ENCODE measurements at places on chromosomes 13 and 19.
A peak's percentile ranks its signal among the peaks of the same experiment; 100 is the strongest.

DNA sequence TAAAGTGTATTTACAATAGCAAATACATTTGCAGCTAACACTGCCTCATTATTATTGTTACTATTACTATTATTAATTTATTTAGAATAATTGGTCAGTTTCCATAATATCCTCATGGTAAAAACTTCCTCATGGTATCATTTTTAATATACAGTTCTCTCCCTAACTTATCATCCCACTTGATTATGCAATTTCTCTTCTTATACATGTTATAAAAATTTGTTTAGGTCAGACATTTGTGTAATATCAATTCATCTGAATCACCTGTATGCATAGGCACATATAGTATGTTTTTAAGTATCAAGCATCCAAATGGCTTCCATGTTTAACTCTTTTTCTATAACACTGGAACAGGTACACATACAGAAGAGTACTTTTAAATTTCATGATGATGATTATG lies 210.8 kb upstream of the STARD13 start:
- DNase-seq: no peak

- DNase-seq: peak; percentile 66
These were observed 783.3 kb upstream of the ATXN8OS start for GRCh38 chr13:69324090-69324886.

DNA sequence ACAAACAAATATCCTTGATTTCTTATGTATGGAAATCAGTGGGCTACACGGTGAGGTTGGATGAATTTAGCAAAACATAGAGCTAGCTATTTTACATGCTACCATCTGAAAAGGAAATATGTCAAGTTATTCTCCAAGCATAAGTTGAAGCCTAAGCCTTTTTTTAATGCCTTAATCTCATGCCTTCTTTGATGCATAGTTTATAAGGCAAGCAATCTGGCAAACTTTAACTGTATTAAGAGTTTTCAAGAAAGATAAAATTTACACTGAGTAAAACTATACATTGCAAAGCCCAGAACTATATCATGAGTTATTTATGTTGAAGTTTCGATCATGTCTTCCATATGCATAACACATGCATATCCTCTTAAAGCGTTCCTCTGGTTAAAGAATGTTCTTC lies 85.0 kb upstream of the ATXN8OS start:
- DNase-seq: no peak

GRCh38 chr13:111099290-111099689 lies 15.8 kb upstream of the ARHGEF7 start:
- DNase-seq: no peak

DNA sequence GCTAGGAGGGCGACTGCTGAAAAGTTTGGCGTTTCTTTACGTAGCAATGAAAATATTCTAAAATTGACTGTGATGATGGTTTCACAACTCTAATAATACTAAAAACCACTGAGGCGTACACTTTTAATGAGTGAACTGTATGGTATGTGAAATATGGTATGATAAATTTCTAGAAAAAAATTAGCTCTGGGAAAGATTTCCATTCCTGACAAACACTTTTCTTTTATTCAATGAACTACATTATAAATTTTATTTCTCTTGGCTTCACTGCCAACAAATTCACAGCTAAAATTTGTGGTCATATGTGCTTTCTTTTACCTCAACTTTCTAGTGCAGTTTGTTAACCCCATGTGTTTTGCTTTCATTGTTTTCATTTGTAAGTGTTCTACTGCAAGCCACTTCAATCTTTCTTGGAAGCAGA lies 11.1 kb downstream of the ZC3H13 start:
- no peak for DNase-seq

DNA sequence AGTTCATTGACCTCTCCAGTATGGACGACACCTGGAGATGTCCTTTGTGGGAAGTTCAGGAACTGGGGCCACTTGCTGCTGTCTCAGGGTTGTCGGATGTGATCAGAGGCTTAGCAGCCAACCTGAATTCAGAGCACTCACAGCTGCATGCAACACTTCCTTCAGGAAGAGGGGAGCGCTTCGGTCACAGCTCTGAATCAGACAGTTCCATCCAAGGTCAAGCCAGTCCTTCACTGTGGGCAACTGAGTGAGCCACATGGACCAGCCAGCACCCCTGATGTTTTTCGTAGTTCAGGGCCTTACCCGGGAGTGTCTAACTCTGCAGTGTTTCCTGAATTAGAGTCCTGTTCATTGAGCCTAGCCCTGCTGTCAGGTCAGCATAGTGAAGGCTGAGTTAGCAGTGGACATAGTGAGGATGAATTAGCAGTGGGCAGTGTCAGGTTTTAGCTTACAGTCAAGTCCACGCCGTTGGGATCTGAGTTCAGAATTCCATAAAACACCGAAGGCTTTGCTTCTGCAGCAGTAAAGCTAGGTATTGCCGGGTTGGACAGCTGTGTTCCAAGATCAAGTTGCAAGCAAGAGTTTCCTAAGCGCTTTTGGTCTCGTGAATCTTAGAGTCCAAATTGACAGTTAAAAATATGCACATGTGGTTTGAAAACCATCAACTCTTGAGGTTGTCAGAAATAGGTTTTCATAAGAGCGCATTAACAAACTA lies 5.1 kb downstream of the ZNF555 start:
- DNase-seq: no peak

GRCh38 chr13:96646101-96646500 lies 348.2 kb downstream of the OXGR1 start:
- DNase-seq: no peak

GRCh38 chr13:60091573-60091972 lies 72.2 kb downstream of the DIAPH3 start:
- no peak for DNase-seq

GRCh38 chr19:42532891-42533290 lies 4.6 kb upstream of the CEACAM1 start:
- DNase-seq: no peak

Data from NCI-H1417 treated with DMSO at 0.1 percent for 48 hours (cell line).